ENCODE measurements at places on chromosomes 1 and 21. TPM values are rescaled to one million over a fixed set of nuclear protein-coding genes. Genes with fewer than 3 reads are reported as not detected.

- no peak for DNase-seq
These were observed 3.8 kb downstream of the AGO1 start for GRCh38 chr1:35886577-35887431.

GRCh38 chr1:204266504-204267034, 52.8 kb upstream of the GOLT1A start:
- DNase-seq, result no peak

DNA sequence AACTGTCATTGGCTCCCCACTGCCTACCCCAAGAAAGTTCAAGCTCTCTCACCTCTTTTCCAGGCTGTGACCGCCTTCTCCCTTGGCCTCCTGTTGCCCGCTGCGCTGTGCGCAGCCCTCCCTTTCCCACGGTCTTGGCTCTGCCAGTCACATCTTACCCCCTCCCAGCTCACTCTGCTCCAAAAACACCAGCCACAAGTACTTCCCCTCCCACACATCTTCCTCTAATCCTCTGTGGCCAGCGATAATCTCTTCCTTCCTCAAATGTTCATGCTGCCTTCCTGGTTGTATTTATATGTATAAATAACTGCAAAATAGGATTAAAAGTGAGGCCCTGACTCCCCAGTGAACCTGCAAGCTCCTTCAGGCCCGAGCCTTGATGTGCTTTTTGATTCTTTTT, 81.8 kb downstream of the AJAP1 start:
- no peak for DNase-seq

DNA sequence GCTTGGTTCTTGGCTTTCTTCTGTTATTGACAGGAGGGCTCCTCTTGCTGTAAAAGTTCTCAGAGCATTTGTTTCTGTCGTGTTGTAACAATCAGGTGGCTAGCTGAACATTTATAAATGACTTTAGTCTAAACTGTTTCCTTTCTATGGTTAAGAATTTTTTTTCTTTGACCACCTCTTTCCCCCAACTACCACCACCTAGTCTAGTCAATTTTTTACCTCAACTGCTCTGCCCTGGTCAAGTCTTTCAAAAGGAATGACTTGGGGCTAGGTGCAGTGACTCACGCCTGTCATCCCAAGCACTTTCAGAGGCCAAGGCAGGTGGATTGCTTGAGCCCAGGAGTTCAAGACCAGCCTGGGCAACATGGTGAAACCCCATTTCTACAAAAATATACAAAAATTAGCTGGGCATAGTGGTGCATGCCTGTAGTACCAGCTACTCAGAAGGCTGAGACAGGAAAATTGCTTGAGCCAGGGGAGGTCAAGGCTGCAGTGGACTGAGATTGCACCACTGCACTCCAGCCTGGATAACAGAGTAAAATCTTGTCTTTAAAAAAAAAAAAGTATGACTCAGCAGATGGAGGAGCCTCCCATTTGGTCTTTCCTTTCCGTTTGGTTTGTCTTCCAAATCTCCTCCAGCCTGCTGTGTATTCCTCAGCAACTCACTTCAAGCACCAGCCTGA, 40.7 kb downstream of the MAP3K21 start:
- DNase-seq, result no peak

DNA sequence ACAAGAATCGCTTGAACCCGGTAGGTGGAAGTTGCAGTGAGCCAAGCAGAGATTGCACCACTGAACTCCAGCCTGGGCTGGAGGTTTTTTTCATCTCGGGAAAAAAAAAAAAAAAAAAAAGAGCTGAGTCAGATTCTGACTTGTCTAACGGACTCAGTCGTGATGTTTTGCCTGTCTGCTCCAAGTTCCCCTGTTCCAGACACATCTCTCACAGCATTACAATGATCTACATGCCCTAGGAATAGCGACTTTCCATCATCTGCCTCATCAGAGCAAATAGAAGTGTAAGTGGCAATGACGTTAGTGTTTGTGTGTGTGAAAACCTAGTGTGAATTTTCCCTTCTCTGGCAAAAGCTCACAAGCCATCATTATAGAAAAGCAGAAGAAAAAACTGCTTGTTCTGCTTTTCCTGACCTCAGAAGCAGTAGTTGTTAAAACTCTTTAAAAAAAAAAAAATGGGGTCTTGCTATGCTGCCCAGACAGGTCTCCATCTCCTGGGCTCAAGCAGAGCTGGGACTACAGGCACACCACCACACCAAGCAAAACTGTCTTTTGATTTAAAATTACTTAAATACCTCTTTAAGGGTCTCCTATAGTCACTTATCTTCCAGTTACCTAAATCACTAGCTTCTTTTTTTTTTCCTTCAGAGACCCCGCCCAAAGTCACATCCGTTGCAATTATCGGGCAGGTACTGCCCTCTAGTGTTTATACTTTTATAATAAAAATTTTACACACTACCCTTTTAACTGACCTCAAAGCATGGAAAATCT, 37.3 kb downstream of the PLEKHO1 start:
- peak; percentile 77 for DNase-seq

GRCh38 chr1:225422795-225423517, 4.9 kb downstream of the LBR start:
- no peak for DNase-seq

- no peak for DNase-seq
These were observed 5.9 kb upstream of the DPH2 start for GRCh38 chr1:43963890-43964289.

- DNase-seq, result no peak
These were observed 71.0 kb downstream of the MAB21L3 start for GRCh38 chr1:116182019-116182714.

GRCh38 chr21:28769683-28770082, 223.0 kb downstream of the LTN1 start:
- peak; percentile 10 for DNase-seq

Gene PCBP3
- not detected for total RNA-seq

Gene TMEM222
- 38.1 TPM for total RNA-seq

Gene RERE
- 20.0 TPM for total RNA-seq

Gene SPATA46
- total RNA-seq, result not detected

Gene DIPK1A
- 12.4 TPM for total RNA-seq
